Stimulated activated CD4-positive, alpha-beta T cell treated with anti-CD3 and anti-CD28 coated beads, Interleukin-12 subunit alpha, Interleukin-12 subunit beta, amount 100 ng/mL, for 48 hours (primary cell): ENCODE measurements at places on chromosomes 5 and 9.

- DNase-seq = no peak
Observed at GRCh38 chr9:136225366-136225747, 20.3 kb downstream of the QSOX2 start.

DNA sequence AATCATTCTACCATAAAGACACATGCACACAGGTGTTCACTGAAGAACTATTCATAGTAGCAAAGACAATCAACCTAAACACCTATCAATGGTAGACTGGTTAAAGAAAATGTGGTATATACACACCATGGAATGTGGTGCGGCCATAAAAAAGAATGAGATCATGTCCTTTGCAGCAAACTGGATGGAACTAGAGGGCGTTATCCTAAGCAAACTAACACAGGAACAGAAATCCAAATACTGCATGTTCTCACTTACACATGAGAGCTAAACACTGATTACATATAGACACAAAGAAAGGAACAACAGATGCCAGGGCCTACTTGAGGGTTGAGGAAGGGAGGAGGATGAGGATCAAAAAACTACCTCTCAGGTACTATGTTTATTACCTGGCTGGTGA is 103.8 kb downstream of the DRD1 start:
- no peak for DNase-seq

DNA sequence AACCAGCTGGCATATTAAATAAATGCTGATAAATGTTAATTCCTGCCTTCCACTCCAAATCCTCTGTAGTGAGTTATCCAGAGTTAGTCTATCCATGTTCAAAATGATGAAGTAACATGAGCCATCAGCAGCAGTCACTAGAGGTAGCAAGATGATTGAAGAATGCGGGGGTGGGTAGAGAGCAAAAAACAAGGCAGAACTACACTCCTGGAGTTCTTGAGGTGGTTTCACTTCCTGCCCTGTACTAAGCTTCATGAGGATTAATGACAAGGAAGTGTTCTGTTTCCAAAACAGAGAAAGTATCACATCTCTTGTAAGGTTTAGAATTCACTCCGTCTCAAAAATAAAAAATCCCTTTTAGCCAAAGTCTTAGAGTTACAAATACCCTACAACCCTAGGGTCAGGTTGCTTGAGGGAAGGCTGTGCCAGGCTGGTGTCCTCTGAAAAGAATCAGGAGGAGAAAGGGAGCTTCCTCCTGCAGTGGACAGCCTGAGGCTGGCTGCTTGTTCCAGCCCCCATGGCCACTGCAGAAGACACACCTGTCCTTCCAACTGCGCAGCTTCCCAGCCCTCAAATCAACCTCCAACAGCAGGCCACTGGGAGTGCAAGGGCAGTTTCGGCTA is 180.2 kb downstream of the DENND1A start:
- DNase-seq = no peak

DNA sequence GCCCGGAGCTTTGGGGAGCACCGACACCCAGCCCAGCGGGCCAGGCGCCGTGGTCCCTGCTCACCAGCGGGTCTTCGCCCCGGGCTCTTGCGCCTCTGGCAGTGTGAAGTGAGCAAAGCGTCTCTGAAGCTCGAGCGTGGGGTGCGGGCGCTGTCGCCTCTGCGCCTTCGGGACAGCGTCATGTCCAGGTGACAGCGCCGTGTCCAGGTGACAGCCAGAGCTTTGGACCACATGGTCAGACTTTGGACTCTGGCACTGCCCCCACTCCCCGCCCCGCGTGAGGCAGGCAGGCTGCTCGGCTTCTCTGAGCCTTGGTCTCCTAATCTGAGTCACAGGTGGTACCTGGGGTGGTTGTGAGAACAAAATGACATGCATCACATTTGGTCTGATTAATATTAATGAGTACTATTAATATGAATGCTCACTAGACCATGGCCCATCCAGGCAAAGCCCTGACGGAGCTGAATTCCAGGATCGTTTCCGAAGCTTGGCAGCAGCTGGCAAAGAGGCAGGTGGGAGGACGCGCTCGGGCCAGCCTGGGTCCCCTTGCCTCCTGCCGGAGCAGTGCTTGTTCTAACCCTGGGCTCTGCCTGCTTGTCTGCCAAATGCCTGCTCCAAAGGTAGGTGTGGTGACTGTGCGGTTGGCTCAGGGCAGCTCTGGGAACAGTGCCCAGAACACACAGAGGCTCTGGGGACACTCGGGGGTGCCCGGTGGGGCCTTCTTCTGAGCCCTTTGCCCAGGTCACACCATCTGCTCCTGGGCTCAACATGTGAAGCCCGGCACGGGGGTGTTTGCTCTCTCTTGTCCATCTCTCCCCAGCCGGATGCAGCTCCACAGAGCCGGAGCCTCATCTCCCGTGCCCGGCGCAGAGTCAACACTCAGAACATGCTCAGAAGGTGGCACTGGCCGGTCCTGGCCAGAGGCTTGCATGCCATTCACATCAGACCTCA is 157.1 kb downstream of the OLFM1 start:
- DNase-seq = no peak

- no peak for DNase-seq
Observed at GRCh38 chr9:69755205-69755604, 4.6 kb downstream of the PTAR1 start.
